Stimulated activated CD4-positive, alpha-beta T cell treated with anti-CD3 and anti-CD28 coated beads, Interleukin-12 subunit alpha, Interleukin-12 subunit beta, amount 100 ng/mL, for 24 hours (primary cell): ENCODE measurements at places on chromosomes 16 and 17.

GRCh38 chr17:40862985-40863733 is 3.9 kb downstream of the KRT12 start:
- DNase-seq: no peak

GRCh38 chr17:13346592-13346991 is 255.1 kb downstream of the HS3ST3A1 start:
- no peak for DNase-seq

- peak; percentile 73 for DNase-seq
Measured at GRCh38 chr16:57042157-57043111, 49.9 kb upstream of the CPNE2 start.

- no peak for DNase-seq
Measured at GRCh38 chr17:71033336-71033735, 864.0 kb downstream of the KCNJ2 start.

- DNase-seq: no peak
Measured at GRCh38 chr17:67021743-67022450, 22.5 kb upstream of the CACNG1 start.
